Pulmonary artery endothelial cell (primary cell): ENCODE measurements at places on chromosomes 4 and X. TPM values are rescaled to one million over a fixed set of nuclear protein-coding genes. Genes with fewer than 3 reads are reported as not detected.

Gene PGAM4
- total RNA-seq = 0.14 TPM in 1 of 2 replicates, not detected in the other

Gene FABP2
- total RNA-seq = not detected in 2 replicates

Gene FGD1
- 2.3 and 2.7 TPM in 2 replicates for total RNA-seq

Gene KLB
- total RNA-seq = not detected in 2 replicates

Gene TDO2
- total RNA-seq = not detected in 2 replicates

Gene TRAM1L1
- 0.11 and 0.26 TPM in 2 replicates for total RNA-seq

DNA sequence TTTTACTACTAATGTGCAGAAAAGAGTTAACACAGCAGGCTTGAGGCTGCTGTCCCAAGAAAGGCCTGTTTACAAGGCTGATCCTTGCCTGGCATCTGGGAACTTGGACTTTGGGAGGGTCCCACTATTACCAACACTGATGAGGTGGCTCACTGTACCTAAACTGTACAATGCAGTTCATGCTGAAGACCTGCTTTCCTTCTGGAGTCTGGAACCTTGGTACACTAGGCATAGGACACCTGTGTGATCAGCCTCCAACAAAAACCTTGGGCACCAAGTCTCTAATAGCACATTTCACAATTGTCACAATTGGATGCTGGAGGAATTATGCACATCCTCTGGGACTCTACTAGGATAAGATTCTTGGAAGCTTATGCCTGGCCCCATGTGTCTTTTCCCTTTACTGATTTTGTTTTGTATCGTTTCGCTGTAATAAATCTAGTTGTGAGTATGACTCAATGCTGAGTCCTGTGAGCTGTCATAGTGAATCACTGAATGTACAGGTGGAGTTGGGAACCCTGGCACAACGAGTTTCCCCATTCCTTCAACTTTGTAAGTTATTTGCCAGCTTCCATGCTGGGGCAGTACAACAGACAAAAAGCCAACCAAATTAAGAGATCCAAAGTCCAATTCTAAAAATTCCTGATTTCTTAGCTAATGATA is 45.9 kb downstream of the TEC start:
- DNase-seq = no peak

DNA sequence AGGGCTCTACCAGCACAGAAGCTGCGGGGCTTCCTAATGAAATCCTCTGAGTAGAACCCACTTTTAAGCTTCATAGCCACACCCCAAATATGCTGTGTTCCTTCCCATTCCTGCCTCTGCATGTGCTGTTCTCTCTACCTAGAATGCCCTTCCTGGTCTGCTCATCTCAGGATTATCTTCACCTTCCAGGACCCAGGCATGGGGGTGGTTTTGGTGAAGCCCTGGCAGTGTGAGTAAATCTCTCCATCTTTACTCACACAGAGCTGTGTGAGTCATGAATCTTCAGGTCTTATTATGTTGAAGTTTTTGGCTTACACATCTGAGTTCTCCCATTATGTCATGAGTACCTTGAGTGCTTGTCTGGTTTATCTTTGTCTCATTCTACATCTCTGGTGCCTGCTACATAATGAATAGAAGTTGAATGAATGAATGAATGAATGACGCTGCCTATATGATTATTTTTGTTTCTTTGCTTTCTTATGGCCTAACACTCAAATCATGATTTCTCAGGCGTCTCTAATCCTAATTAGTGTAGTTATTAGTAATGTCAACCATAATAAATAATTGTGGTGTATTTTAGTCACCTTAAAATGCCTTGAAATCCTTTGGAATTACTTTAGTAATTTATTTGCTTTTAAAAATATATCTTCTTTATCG is 41.9 kb downstream of the HADH start:
- no peak for DNase-seq

DNA sequence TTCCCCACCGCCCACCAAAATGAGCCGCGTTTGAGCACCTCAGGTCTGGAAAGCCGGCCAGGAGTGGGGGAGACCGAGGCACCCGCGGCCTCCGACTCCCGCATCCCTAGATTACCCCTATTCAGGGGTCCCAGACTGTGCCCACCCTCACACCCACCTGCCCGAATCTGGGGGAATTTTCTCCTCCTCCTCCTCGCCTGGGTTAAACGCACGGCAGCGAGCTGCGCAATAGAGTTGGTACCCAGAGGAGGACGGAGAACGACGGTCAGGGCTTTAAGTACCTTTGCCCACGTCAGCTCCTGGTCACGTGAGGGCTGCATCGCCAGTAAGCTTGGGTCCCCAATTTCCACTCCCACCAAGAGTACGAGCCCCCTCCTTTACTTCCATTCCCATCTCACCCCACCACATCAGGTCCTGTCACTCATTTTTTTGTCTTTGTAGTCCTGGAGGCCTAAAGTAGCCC is at the start of gene ARMCX2:
ARMCX2 (minus strand) TSS at position 250 of the 463 bp plus-strand sequence. CDS start 2,262 bp downstream, outside the sequence.
- peak; percentile 3 for DNase-seq

GRCh38 chr4:65791111-65791811 is 121.0 kb upstream of the EPHA5 start:
- DNase-seq = no peak

GRCh38 chrX:115038406-115038805 is 21.0 kb upstream of the IL13RA2 start:
- DNase-seq = no peak

GRCh38 chrX:23666282-23666681 is 1.0 kb upstream of the PRDX4 start:
- no peak for DNase-seq

- no peak for DNase-seq
These were observed 103.7 kb upstream of the TENM3 start for GRCh38 chr4:182139491-182139890.

GRCh38 chrX:116379854-116380253 is 56.6 kb upstream of the SLC6A14 start:
- DNase-seq = no peak

GRCh38 chr4:135256111-135256510 is 1054.5 kb upstream of the PABPC4L start:
- DNase-seq = no peak

- DNase-seq = no peak
These were observed 121.0 kb upstream of the STOX2 start for GRCh38 chr4:183783991-183784553.

DNA sequence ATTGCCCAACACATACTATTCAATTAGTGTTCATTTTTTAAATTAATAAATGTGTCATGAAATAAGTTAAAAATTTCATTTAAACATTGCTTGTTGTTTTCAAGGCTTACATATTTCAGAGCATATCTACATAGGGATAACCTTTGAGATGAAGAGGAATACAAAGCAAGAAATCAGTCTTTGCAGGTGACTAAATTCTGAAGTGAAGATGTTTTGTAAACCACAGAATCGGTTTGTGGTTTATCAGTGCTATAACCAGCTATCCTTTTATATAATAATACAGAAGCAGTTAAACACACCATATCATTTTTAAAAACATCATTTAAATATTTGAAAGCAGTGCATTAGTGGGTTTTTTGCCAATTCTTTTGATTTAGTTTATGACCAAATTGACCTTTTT is 26.9 kb downstream of the FAM241A start:
- no peak for DNase-seq

DNA sequence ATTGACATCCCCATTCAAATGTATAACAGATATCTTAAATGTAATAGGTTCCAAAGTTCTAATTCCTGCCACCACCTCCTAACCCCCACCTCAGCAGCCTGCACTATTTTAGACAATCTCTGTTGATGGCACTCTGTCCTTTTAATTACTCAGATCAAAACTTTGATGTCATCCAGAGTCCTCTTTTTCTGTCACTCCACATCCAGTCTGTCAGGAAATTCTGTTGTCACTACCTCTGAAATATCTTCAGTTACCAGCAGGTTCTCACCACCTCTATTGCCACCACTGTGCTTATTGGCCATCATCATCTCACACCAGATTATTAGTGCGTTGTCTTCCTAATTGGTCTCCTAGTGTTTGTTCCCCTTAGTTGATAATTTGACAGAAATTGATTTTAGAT is 76.2 kb downstream of the PTPN13 start:
- DNase-seq = no peak

- DNase-seq = no peak
These were observed 22.5 kb downstream of the PTTG2 start for GRCh38 chr4:37982736-37983135.

GRCh38 chrX:51496501-51497291 is at the start of gene NUDT11:
Gene NUDT11 (minus strand): TSS chrX:51496592. CDS start chrX:51496444, 148 bp downstream.
- no peak for DNase-seq

DNA sequence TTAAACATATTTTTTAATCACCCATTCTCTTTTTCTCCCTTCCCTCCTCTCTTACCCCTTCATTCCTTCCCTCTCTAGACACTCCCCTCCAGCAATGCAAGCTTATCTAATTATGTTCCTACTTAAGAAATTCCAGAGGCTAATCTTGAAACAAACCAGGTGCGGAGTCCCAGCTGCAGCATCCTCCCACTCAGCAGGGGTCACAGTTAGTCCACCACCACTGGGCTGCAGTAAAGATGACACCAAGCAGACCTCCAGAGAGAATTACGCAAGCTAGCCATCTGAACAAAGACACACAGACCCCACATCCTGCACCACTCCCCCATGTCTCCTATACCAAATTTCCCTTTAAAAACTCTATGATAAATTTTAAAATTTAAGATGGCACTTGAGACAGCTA is 13.9 kb upstream of the SEC24B start:
- no peak for DNase-seq

DNA sequence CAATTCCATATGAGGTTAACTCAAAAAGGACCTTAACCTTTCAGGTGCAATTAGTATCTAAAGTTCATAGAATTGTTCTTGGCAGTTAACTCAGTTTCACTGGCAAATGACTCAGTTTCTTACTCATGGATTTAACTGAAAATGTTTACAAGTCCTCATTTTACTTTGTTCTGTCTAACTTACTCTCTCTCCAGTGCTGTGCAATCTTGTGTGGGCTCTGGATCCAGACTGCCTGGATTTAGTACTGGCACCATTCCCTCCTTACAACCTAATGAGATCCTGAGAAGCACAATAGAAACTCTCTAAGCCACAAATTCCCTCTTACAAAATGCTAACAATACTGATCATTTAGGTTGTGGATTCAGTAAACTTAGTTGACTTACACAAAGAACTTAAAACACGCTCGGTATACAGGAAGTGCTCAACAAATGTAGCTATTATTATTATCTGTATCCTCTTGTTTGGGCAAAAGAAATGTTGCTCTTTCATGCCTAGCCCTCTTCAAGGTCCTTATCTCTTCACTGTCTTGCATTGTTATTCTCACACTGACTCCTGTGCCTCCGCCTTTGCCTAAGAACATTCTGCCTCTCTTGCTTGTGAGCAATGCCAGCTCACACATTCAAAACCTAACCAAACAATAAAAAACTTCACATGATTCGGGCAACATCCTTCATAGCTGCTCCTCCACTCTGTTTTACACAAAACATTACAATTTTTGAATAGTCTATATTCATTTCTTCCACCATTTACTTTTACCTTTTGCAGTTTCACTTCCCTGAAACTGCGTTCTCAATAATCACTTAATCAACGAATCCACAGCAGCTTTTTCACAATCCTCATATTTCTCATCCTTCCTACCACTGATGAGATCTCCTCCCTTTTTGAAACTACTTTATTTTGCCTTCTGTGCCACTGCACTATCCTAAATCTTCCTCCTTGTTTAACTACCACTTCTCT is 91.8 kb downstream of the PDE5A start:
- no peak for DNase-seq

DNA sequence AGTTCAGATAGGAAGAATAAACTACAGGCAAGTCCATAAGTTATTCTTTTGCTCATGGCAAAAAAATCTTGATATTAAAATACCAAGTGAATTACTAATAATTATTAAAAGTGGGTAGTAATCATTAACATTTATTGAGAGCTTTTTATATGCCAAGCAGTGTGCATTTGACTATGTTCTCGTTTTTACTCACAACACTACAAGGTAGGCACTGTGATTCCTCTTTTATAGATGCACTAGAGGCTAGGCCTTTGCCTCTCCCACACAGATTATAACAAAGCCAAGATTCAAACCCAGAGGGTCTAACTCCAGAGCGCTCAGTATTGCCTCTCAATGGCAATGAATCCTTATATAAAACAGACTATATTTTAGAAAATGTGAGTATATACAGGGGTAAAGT is 254.2 kb downstream of the NAF1 start:
- DNase-seq = no peak

DNA sequence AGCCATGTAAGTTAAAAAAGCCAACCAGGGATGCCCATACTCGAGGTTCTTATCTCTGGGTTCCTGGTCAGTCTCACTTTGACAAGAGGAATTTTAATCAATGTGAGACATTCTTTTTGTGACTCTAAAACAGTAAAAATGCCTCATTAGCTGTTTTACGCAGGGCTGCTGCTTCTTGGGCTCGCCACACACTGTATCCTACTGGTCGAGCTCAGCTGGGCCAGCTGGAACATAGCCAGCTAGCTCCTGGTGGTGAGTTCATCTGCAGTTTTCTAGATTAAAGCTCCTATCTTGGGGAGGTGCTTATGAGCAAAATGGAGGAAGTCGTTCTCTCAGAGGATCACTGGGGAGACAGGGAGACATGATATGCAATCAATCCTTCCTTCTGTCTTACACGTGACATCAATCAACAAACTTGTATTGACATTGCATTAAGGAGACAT is 55.9 kb upstream of the LEF1 start:
- no peak for DNase-seq

DNA sequence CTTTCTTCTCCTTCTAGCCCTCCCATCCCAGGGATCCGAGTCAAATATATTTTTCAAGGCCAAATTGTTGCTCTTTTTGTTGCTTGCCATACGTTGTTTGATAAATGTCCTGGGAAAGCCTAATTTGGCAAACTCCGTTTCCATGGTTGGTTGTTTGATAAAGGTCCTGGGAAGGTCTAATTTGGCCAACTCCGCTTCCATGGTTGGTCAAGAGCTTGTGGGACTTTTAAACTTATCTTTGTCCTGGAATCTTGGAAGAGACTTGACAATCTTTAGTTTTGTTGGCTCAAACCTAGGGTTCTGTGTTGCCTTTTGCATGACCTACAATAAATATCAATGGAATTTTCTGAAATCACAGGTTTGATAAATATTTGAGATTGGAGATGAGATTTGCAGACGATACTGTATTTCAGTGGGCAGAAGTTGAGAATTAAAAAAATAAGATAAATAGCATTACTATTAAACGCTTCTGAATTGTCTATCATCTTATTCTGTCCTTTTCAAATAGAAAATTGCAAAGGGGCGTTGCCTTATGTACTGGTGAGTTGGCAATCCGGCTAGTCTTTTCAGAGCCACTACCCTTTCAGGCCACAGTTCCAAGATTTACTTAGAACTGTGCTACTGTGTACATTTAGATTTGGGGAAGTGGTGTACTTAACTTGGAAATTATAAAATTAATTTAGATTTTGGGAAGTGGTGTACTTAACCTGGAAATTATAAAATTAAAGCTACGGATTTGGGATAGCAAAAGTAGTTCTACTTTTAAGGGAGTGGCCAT is 804 bp downstream of the OSTC start:
- DNase-seq = peak; percentile 40
